Right ventricle myocardium superior (tissue), 1 donor: ENCODE measurements at places on chromosomes 4 and X. TPM values are rescaled to one million over a fixed set of nuclear protein-coding genes. Genes with fewer than 3 reads are reported as not detected.

GRCh38 chr4:71832049-71832448 is 48.2 kb upstream of the GC start:
- DNase-seq: no peak

Gene SH2D1A
- total RNA-seq: not detected

DNA sequence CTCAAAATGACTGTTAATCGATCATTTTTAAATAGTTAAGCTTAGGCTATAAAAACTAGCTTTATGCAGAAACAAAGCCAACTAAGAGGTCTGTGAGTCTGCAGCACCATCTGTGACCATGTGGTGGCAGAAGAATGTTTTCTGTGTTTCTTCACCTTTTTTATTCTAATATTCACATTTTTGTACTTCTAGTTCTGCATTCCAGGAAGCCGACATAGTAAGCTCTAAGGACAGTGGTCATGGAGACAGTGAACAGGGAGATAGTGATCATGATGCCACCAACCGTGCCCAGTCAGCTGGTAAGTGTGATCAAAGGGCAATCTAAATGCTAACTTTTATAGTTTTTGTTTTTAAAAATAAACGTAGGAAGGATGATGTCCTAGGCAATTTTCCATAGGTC is 5.6 kb downstream of the PCDH10 start:
- DNase-seq: no peak

GRCh38 chr4:102281171-102281839 is 64.0 kb downstream of the SLC39A8 start:
- no peak for DNase-seq

DNA sequence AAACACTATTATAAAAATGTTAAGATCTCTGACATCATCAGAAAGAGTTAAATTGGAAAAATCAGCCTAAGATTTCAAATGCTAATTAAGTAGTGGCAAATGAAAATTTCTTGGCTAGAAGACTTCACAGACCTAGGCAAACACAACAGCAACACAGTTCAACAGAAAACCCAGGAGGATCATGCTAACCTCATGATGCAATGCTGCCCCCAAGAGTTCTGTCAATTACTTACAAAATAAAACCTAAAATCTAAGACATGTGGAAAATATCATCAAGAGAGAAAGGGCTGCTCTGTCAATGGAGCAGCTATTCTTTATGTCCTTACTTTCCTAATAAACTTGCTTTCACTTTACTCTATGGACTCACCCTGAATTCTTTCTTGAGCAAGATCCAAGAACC is 21.0 kb downstream of the S100G start:
- DNase-seq: no peak

- DNase-seq: no peak
Measured at GRCh38 chr4:123182289-123182688, 214.3 kb upstream of the SPRY1 start.

DNA sequence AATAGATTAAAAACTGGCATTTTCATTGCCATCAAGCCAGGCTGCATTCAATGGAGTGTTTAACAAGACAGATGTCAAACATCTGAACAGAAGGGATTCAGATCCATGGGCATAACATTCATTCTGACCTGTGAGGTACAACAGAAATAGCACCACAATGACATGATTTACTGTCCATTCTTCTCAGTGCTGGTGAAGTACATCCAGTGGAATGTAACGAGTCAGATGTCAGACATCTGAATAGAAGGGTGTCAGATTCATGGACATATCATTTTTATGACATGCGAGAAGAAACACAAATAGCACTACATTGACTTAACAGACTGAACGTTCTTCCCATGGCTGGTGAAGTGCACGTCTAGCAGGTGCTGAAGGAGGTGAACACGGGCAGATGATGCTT is 186.4 kb downstream of the PPP4R3C start:
- DNase-seq: no peak

Gene COMMD8
- 13.1 TPM for total RNA-seq

GRCh38 chrX:1390621-1391369 is 1.1 kb downstream of the SLC25A6 start:
- peak; percentile 52 for DNase-seq

DNA sequence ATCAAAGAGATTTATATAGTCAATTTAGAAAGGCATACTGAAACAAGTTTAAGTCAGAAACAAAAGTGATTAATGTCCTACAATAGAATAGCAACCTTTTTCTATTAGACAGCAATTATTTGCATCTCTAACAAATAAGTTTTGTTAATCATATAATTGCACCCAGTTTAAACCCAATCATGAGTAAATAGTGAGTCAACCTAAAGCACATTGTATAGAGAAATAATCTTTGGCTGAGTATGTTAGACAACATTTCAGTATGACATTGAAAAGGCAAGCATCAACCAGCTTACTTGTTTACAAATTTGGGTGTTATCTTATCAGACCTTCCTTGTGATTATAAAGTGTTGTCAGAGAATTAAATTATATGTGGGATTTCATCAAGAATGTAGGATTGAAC is 209.5 kb downstream of the IL15 start:
- DNase-seq: no peak

Gene CTAG1B
- not detected for total RNA-seq

GRCh38 chrX:20378233-20378920 is 111.7 kb upstream of the RPS6KA3 start:
- no peak for DNase-seq

Gene RRH
- not detected for total RNA-seq

DNA sequence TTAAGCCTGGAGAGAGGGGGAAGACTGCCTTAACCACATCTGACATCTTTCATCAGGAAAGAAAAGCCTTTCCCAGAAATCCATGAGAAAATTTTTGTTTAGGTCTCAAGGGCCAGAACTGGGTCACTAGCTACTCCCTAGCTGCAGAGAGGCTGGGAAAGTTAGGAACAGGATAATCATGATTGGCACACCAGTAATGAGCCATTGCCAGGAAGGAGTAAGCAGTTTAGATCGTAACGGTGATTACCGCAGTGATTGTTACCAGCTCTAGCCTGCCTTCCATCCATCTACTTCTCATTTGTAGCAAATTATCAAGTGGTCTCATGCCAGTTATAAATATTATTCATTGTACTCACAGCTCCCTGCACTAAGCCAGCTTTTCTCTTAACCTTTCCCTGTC is 22.7 kb upstream of the STX18 start:
- no peak for DNase-seq

Gene HTR2C
- not detected for total RNA-seq

DNA sequence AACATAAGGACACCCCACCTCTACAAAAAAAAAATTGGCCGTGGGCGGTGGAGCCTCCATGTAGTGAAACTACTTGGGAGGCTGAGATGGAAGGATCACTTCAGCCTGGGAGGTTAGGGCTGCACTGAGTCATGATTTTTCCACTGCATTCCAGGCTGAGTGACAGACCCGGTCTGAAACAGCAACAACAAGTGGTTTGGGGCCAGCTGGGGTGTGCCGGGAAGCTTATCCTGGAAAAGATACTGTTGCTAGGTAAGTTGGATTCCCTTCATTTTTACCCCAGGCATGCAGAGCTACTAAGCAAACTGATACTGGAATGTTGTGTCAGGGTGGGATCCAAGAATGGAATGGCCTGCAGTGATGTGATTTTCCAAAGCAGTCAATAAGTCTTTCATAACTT is 57.0 kb downstream of the XAGE2 start:
- DNase-seq: no peak

DNA sequence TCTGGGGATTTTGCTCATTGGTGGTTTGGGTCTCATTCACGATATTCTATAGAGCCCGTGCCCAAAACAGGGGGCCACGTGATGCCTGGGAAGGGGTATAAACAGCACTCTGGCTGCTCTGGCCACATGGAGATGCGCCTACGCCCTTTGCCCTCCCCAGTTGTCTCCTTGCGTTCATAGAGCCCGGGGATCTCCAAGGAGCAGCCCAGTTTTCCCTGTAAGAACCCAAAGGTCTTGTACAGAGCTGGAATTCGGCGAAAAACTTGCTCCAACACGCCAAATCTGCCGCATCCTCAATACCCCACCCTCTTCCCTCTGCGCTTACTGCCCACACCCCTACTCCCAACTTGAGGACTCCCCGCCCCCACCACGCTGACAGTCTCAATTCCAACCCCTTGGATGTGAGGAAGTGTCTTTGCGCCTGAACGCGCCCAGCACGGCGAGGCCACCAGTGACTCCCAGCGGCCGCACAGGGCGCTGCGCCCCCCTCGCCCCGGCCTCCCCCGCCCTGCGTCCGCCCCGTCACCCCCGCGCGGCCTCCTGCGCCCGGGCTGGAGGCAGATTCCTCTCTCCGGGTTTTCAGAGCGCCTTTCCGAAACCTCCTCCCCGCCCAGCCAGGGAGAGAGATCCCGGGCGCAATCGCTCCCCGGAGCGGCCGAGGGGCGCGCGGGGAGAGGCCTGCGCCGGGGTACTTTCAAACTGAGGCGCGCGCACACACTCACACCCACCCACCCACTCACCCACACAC is at the start of gene NHS:
NHS (plus strand) TSS at position 582 of the 748 bp plus-strand sequence. CDS start 558 bp downstream, outside the sequence.
- peak; percentile 77 for DNase-seq

DNA sequence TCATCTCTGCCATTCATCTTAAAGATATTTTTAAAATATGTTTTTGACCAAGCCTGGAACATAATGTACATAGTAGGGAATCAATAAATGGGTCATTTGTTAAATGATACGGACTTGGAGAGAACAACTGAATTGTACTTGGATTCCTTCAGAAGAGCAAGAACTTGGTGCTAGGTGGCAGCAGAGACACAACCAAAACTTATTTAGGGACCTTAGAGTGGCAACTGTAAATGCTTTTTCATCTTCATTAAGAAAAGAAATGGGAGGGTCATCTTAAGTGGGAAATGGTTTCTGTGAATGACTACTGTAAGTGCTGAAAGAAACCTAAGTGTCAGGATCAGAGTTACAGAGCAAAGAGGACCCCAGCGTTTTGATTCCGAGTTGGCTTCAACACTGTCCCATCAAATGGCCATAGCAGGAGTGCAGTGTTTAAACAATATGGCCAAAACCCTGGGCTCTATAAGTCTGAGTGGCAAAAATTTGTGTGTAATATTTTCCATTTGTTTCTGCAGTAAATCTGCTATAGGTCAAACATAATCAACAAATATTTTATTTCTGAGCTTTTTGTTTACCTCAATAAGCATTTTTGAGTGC is 213.6 kb downstream of the PALLD start:
- no peak for DNase-seq

DNA sequence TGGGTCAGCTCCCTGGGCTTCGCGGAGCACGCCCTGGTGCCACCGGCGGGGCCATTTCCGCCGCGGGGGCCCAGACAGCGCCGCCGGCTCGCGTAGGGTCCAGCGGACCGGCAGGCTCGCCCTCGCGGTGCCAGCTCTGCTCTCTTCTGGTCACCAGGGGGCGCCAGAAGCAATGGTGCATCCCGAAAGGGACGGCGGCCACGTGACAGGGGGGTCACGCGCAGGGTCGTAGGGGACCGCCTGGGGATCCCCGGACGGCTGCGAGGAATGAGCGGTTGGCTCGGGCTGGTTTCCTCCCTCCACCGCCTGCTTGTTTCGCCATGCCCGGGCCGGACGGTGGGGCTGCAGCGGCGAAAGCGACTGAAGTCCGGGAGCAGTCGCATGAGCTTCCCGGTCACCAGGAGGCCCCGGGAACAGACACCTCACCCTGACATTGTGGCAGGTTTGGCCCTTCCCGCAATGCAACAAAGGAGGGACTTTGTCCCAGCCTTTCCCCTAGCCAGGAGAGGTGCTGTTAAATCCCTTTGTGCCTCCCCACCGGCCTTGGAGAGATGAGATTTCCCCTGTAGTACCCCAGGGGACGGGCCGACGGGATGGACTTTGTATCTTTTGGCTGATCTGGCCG is 15.8 kb downstream of the ZCCHC12 start:
- DNase-seq: peak; percentile 88

GRCh38 chr4:5211282-5211839 is 160.1 kb downstream of the STK32B start:
- DNase-seq: no peak

Gene CPLX1
- total RNA-seq: 4.3 TPM

DNA sequence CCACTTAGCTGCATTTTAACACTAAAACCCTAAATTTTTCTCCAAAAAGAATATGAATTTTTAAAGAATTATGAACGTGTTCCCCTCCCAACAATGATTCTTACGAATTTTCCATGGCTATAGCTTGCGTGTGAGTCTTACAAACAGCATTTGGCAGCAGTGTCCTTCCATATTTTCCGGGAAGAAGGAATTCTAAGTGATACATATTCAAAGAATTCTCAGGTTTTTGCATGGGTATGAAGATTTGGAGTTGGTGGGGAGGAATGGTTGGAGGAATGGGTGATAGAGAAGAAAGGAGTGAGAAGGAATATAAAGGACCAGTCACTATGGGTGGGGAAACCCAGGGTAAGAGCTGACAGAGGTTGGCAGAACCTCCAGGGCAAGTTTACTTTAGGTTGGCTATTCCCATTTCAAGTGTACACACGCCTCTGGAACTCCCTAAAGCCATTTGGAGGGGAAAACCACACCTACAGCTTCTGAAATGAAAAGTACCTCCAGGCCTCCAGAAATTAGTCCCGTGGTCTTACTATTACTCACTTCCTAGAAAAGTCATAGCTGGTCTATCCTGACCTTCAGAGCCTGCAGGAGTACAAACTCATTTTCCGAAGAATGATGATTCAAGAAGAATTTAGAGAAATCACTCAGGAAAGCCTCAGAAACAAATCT is 420.8 kb upstream of the DIPK2B start:
- DNase-seq: no peak

Gene ARHGAP6
- 2.7 TPM for total RNA-seq

DNA sequence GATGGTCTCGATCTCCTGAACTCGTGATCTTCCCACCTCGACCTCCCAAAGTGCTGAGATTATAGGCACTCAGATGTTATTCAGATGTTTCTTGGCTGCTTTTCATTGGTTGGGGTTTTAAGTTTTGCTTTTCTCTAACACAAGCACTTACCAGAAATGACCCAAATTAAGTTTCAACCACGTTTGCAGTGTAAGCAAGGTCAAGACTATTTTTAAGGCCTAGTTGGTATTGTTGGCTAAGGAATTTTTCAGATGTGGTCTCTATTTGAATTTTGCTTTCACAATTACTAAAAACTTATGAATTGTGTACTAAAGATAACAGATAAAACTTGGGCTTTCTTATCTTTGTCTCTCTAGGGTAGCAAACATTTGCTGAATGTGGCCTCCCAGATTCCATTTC is 1756.9 kb upstream of the TENM3 start:
- DNase-seq: no peak

DNA sequence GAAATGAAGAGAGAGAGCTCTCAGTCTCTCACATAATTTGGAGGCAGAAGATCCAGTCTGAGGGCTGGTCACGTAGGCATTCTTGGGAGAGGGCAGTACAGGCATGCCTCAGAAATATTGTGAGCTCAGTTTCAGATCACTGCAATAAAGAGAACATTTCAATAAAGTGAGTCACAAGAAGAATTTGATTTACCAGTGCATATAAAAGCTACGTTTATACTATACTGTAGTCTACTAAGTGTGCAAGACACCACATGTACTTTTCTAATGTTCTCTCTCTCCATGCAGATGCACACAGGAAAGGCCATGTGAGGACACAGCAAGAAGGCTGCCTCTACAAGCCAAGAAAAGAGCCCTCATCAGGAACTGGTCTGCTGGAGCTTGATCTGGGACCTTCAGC is 583.5 kb upstream of the FAT1 start:
- DNase-seq: no peak

Gene MEPE
- not detected for total RNA-seq

DNA sequence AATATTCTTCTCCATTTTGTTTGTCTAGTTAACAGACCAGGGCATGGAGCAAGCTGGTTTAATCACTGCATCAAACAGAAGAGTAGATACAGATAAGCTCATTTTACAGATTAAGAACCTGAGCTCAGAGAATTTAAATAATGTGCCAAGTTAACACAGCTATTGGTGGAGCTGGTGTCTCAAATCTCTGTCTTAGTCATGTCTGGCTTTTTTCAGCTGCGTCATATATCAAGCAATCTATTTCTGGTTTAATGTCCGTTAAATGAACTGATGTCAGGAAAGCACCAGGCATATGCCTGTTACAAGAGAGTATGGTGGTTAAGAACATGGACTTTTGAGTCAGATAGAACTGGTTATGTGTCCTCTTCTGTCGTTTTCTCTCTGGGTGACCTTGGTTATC is 79.8 kb upstream of the ADGRA3 start:
- no peak for DNase-seq
